Stimulated activated CD8-positive, alpha-beta memory T cell treated with anti-CD3 and anti-CD28 coated beads, Interleukin-7, amount 100 ng/mL, for 1 hour (primary cell): ENCODE measurements at places on chromosomes 7 and 10.

DNA sequence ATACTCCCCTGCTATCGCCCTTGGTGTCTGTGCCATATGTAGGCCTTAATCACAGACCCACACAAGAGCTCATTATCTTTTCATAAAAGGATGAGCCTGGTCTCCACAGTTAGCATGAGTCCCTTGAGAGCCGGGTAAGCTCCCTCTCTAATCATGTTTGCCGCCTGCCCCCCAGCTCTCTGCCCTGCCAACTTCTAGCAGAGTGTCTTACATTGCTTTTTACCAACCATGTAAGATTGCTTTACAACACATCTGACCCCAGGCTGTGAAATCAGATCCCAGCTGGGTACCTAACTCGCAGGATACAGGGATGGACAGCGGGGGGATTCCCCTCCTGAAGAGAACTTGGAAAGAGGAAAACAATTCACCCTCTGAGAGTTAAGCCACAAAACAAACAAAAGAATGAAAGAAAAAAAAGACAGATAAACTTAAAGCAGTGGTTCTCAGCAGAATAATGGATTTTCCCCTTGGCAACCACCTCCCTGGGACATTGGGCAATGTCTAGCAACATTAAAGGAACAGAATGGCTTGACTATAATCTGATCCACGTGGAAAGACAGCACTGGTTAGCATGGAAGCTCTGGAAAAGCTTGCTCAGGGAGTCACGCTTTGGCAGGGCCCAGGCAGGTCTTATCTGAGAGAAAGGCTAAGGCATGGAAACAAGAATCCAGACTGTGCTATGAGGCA, 39.4 kb upstream of the ATOH7 start:
- no peak for DNase-seq

- no peak for DNase-seq
These were observed 30.3 kb downstream of the OAT start for GRCh38 chr10:124388476-124388822.

DNA sequence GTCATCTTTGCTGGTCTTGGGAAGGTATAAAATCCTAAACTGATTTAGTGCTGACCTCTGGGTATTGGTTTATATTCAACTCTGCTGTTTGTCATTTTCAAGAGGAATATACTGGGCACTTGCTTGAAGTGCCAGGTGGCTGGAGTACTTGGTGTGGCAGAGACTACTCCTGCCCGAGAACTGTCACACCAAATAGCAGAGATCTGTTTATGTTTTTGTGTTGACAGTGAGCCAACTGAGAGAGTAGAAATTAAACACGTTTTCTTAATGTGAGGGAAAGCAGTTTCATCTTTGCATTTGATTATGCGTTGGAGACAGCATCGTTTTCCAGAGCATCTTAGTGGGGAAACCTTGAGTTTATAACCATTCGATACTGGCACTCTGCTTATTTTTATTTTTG, 174.4 kb downstream of the CDCA7L start:
- DNase-seq: no peak

- no peak for DNase-seq
These were observed 178.6 kb downstream of the RPS24 start for GRCh38 chr10:78212060-78212785.

DNA sequence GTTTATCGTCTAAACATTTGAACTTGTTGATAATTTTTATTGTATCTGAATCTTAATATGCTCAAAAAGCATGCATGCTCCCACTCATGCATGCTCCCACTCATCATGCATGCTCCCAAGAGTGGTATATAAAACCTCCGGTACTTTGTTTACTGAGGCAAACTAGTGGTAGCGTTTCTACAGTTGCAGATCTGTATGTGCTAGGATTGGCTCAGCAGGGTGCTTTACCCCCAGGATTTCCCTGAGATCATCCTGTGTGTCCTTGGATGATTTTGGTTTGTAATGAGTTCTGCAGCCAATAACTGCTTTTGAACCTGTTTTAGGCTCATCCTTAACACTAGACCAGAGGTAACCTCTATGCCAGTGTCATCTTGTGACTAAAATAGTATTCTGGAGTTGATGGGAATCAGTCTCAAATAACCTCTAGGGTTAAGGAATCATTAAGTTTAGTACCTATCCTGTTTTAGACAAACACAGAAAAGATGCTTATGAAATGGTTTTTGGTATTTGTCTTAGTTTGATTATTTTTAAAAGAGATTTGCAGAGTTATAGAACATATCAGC, 40.4 kb downstream of the PHTF2 start:
- DNase-seq: no peak

DNA sequence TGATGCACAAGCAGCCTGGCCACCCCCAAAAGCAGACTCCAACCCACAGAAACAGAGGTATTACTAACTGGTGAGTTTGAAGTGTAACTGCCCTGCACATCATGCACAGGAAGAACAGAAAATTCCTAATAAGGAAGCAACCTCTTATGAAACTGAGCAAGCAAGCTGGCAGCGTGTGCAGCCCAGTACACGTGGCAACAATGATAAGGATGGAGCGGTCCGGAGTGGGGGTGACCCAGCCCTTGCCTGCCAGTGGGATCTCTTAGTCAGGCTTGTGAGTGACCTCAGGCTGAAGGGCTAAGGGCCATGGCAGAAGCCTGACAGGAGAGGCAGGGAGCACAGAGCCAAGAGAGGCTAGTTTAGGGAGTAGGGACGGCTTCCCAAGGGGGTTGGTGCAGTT, 22.1 kb upstream of the AOAH start:
- no peak for DNase-seq

DNA sequence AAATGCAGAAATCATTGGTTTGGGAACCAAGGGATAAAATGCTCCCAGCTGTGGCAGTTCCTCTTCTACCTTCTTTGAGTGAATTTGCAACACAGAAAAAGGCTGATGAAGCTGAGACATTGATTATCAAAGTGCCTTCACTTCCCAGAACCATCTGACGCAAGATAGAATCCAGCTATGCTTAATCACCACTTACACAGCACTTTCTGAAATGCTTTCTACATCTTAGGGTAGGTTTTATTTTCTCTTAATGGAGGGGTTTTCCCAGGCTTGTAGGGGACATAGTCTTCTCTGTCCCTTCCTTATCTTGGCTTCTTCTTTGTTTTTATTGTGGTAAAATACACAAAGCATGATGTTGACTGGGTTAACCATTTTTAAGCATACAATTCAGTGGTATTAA, 332.6 kb upstream of the ZNF32 start:
- DNase-seq: no peak

DNA sequence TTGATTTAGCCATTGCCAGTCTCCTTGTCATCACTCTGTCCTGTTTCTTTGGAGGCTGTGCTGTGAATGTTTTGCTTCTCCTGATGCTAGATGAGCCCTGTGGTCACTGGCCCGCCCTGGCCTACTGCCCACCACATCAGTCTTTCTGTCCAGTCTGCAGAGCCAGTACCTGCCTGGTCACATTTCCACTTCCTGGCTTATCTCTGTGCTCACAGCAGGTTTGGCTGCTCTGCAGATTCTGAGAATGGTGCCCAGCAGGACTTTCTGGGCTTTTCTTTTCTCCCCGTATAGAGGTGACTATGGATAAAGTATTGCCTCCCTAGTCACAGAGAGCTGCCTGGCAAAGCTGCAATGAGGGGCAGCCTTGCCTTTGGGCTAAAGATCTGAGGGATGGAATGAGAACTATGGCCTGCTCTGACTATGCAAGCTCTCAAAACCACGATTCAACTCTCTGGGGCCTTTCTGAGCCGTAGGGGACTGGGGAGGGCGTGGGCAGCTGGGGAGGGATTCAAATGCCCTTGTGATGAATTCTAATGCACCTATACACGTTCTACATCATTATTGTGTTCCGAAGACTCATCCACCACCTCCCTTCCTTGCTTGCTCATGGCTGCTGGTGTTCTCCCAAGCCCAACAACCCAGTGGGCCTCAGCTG, 410.4 kb upstream of the NPVF start:
- no peak for DNase-seq

DNA sequence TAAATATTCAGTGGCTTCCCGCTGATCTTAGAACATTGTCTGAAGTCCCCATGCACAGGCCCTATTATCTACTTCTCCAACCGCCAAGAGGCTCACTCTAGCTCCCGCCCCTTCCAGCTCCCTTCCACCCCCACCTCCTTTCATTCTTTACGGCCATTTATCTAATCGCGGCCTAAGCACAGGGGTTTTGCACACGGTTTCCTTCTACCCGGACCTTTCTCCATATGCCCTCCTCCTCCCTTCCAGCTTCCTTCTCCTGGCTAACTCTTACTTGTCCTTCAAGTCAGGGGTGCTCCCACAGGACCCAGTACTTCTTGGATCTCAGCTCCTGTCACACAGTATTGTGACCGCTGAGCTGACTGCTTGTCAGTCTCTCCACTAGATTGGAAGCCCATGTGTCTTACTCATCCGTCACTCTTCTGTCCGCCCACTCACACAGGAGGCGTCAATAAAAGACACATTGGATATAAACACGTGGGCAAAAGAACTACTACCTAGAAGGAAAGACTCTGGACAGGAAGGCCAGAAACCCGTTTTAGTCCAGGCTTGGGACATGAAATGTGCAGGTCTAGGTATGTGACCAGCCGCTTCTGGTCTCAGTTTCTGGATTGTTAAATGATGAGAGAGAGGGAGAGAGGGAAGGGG, 20.2 kb upstream of the HPS1 start:
- no peak for DNase-seq

GRCh38 chr10:79088176-79088575, 19.4 kb downstream of the ZMIZ1 start:
- no peak for DNase-seq

DNA sequence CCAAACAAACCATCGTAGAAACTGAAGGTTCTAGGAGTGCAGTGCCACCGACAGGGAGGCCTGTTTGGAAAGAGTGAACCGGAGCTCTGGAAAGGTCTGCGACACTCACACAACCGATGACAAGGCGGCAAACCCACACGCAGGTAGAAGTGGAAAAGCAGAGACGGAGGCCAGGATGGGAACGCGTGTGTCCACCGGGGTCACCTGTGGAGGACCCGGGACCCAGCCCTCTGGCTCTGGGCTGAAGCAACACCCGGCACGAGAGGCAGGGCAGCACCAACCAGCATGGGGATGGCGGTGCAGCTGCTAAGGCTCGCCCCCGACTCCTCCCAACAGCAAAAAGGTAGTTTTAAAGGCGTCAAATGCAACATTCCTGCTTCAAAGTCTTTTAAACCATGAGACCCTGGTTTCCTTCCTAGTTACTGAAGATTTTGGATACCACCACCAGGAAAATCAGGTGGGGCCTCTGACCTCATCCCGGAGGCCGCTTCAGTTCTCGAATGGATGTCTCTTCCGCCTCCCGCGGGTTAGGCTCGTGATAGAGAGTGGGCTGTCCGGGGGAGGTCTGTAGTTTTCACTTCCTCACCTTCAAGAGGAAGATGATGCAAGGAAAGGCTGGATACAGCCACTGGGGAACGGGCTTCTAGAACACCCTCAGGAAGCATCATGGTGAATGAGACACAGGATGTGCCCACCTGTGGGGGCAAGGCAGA, 115.5 kb downstream of the SMURF1 start:
- no peak for DNase-seq
